ENCODE measurements at places on chromosomes 5 and 9.

- no peak for DNase-seq
Measured at GRCh38 chr5:158899792-158900191, 199.9 kb downstream of the EBF1 start.

- DNase-seq: no peak
Measured at GRCh38 chr5:140136624-140137023, 10.9 kb downstream of the IGIP start.

GRCh38 chr5:107864793-107865192 is 194.1 kb upstream of the EFNA5 start:
- no peak for DNase-seq

DNA sequence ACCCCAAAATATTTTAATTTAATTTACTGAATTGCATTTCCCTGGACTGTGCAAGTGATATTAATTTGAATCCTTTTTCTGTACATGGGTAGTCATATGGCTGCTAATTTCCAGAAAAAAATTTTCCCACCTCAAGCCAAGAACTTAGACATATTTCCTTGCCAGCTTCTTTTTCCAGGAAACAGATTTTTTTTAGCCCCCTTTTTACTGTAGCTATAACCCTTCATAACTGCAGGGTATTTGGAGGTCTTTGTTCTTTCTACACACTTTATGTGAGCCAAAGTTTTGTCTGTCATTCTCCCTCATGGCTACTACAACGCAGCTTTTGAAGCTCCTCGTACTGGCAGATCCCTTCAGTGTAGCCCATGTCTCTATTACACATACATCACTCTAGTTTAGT is 261.2 kb upstream of the PIK3R1 start:
- DNase-seq: no peak

GRCh38 chr5:166772770-166773169 is 1518.7 kb upstream of the WWC1 start:
- DNase-seq: no peak

- no peak for DNase-seq
Measured at GRCh38 chr9:31140316-31140715, 1244.1 kb upstream of the ACO1 start.

- no peak for DNase-seq
Measured at GRCh38 chr5:137730336-137730735, 5.6 kb downstream of the KLHL3 start.

DNA sequence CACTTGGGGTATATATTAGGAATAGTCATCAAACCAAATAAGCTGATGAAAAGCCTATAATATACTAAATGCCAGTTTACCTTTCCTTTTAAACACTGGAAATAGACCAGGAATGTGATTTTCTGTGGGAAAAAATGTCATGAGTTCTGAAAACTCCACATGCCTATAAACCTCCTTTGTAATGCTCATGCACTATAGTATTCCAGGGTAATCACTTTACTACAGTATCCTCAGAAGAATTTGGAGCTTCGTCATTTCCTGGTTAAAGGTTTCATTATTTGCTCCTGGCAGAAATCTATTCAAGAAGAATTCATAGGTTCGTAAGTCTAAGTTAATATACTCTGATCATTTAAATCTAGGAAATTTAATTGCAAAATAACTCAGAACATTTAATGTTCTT is 1076.7 kb upstream of the DMAC1 start:
- no peak for DNase-seq

DNA sequence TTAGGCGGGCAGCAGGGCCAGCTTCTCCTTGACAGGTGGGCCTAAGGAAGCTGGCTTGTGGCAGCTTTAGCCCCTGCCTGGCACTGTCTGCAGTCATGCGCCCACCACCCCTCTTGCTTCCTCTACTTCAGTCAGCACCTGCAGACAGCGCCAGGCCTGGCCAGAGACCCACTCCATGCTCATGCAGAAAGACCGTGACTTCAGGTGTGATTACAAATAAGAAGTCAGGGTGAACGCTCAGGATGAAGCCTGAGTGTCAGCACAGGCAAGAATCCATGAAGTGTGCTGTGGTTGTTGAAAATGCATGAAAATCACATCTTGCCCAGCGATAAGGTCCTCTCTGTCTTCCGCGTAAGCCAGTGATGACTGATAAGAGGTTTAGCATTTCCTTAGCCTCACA is 3.4 kb downstream of the CSF2 start:
- no peak for DNase-seq

GRCh38 chr9:137411260-137411644 is 11.7 kb downstream of the EXD3 start:
- DNase-seq: no peak

DNA sequence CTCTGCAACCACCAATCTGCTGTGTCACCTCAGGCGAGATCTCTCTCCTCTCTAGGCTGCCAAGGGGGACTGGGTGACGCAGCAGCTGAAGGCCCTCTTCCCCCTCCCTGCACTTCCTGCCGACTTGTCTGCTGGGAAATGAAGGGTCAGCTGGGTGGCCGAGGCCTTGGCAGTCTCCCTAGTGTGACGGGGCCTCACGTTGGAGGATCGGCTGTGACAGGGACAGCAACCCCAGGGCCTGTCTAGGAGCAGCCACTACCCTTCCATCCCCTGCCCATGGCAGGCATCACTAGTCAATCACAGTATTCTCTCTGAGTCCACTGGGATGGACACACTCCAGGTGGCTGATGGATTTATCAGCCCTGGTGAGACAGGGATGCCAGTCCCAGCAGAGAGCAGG is 107.3 kb upstream of the SARDH start:
- no peak for DNase-seq

- DNase-seq: no peak
Measured at GRCh38 chr9:137405677-137406081, 17.3 kb downstream of the EXD3 start.

DNA sequence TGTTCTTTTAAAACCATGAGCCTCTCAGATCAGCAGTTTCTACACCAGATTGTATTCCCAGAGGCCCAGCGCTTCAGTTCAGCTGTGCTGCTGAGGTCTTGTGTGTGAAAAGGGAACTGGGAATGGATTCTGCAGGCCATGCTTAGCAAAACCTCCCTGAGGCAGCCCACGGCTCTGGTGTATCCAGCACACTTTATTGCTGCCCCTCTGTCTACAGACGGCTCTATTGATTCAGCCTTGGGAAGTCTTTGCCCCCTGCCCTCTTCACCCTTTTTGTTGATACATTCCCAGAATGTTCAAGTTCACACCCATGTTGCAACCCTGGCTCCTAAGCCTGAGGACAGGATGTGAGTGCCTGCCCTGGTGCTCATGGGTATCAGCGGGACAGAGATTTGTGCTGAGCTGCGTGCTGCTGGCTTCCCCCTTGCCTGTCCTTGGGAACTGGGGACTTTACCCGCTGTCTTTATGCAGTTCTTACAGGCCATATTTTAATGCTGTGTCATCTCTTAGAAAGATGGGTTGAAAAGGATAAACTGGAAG is 37.3 kb downstream of the ARHGAP26 start:
- DNase-seq: no peak

DNA sequence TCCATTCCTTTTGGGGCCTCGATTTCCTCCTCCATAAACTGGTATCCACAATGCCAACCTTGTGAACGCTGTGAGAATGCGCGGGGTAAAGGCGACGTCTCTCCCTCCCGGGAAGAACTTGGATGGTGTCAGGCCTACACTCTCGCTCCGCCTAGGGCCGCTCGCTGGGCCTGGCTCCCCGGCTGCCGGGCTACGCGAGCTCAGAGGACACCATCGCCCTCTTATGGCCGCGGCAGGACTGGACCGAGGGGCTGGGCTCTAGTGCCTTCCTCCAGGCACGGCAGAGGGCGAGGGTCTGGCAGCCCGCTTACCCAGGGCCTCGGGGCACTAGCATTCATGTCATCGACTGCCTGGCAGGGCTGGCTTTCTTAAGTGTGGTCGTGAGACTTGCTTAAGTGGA is 1.3 kb upstream of the EXOSC2 start:
- DNase-seq: no peak

- no peak for DNase-seq
Measured at GRCh38 chr5:21152611-21153010, 1164.6 kb upstream of the CDH18 start.

DNA sequence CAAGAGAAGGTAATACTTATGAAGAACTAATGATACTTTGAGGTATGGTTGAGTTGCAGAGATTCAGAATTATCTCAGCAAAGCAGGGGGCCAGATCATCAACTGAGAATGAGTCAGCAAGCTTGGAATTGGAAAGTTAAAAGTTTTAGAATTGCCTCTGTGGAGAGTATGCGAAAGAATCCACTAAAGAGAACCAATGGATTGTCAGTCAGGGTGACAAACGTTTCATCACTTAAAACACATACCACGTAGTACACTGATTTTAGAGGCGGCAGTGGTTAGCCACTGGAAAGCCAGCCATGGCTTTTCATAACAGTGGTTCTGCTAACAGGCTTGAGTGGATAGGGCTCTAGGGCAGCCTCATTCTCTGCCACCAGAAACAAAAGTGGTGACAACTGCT is 30.7 kb downstream of the AOPEP start:
- no peak for DNase-seq

DNA sequence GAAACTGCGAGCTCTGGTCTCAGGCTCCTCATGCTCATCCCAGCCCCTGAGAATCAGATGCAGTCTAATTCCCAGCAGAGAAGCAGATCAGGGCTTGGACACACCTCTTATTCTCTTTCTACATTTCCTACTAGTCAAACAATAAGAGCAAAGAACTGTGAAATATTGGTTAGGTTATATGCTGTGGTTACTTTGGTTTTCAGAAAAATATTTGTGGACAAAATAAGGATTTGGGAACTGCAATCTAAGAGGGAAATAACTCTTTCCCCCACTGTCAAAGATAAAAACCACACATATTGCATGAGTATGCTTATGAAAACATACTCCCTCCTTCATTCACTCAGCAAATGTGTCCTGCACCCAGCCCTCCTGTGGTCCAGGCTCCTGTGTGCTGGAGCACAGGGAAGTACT is 164.5 kb upstream of the S1PR3 start:
- no peak for DNase-seq

- no peak for DNase-seq
Measured at GRCh38 chr9:126642839-126643238, 29.1 kb downstream of the LMX1B start.

All from T-helper 1 cell (primary cell).